ENCODE measurements at places on chromosomes 13 and 19. TPM values are rescaled to one million over a fixed set of nuclear protein-coding genes. Genes with fewer than 3 reads are reported as not detected.

- H3K36me3 ChIP-seq: no peaks in the 10 kb centered on the region
- H3K4me1 ChIP-seq: no peaks in the 10 kb centered on the region
- no peak overlapping the region for H3K27ac ChIP-seq
- no peaks in the 10 kb centered on the region for H3K27me3 ChIP-seq
- H3K4me3 ChIP-seq: no peak overlapping the region
Measured at GRCh38 chr19:7748756-7749155, 1.4 kb upstream of the CD209 start.

The ZNF878 gene
- not detected for total RNA-seq

GRCh38 chr13:60663788-60664187 lies 266.8 kb downstream of the TDRD3 start:
- no peaks in the 10 kb centered on the region for H3K36me3 ChIP-seq
- H3K4me1 ChIP-seq: no peaks in the 10 kb centered on the region
- H3K4me3 ChIP-seq: no peak overlapping the region
- no peaks in the 10 kb centered on the region for H3K27me3 ChIP-seq

GRCh38 chr13:50419896-50420295 lies 404.7 kb downstream of the KCNRG start:
- H3K36me3 ChIP-seq: no peaks in the 10 kb centered on the region
- H3K27ac ChIP-seq: peak overlapping the region; percentile 13
- DNase-seq: no peak
- H3K4me1 ChIP-seq: peaks cover 4% of the 10 kb centered on the region
- H3K4me3 ChIP-seq: no peak overlapping the region
- no peaks in the 10 kb centered on the region for H3K27me3 ChIP-seq

The RASAL3 gene
- 4.4 TPM for total RNA-seq
